Fibroblast of the aortic adventitia (primary cell): ENCODE measurements at places on chromosomes 1 and 21.

DNA sequence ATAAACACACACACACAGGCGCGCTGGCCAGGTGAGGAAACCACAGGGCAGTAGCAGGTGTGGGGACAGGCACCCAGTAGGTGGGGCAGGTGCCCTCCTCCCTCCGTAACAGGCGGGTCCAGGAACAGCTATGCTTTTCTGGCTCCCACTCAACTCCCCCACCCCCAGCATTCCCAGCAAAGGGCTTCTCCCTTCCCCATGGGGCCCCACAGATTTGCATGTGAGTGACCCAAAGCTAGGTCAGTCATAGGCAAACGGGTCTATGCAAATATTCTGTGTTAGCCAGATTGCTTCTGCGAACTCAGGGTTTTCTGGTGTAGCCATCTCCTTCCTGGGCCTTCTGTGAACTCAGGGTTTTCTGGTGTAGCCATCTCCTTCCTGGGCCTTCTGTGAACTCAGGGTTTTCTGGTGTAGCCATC, 114.2 kb downstream of the SIK1 start:
- no peak for DNase-seq

DNA sequence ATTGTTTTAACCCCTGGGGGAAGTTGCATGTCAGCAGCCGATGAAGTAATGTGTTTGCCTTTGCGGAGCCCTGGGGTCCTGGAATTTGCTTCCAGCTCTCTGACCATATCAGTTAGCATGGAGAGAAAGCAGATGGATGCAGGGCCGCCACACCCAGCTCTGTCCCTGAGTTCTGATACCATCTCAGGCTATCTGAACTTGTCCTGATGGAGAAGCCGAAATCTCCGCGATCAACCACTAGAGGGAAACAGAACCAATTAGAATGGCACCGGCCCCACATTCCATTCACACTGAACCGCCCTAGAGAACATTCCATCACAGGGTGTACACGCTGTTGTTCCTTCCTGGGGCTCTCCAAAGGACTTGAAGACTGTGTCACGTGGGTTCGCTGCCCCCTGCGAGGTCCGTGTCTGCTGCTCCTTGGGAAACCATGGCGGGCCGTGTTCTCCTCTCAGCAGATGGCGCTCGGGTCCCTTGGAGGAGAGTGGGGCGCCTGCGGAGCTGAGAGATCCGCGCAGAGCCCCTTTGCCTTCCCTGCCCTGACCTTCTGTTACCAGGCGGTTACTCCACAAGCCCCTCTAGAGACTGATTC, 75.4 kb downstream of the ABCA4 start:
- DNase-seq, result peak; percentile 99

- DNase-seq, result no peak
Observed at GRCh38 chr1:159906960-159907359, 7.0 kb upstream of the CFAP45 start.

DNA sequence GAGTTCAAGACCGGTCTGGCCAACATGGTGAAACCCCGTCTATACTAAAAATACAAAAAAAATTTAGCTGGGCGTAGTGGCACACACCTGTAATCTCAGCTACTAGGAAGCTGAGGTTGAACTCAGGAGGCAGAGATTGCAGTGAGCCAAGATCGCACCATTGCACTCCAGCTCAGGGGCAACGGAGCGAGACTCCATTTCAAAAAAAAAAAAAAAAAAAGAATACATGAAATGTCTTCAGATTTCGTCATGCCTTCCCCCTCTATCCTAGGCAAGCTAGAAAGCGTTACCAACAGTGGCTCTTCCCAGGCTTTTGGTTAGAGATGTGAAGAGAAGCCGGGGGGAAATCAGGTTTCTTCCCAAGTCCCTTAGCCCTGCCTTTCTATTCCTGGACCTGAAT, 3.6 kb downstream of the TFF1 start:
- DNase-seq, result no peak

DNA sequence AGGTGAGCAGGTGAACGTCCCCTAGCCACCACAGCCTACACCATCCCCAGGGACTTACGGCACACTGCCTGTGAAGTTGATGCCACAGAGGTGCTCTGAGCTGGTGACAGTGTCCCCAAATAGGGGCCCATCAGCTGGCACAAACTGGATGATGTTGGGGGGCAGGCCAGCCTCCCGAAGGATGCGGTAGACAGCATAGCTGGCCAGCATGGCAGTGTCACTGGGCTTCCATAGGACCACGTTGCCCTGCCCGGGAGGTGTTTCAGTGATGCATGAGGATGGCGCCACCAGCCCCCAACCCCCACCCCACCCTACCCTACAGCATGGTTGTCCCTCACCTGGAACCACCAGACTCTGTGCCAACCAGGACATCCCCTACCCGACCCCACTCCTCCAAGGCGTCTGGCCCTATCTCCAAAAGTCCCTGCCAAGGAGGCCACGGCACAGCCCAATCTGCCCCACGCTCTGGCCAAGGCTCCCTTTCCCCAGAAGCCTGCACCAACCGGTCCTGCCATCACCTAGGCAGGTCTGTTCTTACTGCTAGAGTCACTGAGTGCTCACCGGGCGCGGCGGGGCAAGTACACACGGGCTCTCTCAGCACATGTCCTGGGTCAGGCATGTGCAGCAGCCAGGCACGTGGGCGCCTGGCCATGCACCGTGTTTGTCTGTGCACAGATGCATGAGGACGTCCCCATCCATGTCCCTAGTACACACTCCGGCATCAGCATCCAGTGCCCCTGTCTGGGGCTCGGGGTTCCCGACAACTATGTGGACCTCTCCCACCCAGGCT, 20.5 kb downstream of the ALDH4A1 start:
- DNase-seq, result no peak

DNA sequence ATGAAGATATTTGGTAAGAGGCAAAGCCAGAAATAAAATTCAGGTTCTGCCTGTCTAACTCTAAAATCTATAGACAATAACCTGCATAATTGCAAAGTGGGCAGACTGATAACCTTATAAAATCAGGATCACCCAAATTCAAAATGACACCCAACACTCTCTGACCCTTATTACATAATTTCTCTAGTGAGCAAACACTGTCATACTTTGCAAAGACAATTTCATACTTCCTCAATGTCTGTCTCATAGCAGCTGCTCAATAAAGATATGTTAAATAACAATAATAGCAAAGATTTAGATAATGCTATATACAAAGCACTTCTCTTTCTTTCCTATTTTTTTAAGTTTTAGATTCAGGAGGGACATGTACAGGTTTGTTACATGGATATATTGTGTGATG, 118.5 kb downstream of the UCHL5 start:
- no peak for DNase-seq

DNA sequence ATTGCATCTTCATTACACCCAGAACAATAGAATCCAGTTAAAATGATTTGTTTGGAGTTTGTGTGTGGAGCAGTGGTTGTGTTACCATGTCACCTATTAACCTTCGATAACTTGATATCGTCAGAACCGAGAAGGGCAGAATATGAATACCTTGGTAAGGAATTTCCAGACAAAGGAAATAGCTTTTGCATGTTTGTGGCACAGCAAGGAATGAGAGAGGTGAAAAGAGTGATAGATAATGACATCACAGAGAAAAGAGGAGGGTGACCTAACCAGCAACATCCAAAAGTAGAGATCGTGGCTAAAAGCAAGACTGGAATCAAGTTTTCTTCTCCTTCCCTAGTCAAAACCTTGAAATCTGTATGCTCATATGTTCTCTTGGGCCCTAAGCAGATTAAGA, 244.6 kb upstream of the NEGR1 start:
- DNase-seq, result peak; percentile 40

DNA sequence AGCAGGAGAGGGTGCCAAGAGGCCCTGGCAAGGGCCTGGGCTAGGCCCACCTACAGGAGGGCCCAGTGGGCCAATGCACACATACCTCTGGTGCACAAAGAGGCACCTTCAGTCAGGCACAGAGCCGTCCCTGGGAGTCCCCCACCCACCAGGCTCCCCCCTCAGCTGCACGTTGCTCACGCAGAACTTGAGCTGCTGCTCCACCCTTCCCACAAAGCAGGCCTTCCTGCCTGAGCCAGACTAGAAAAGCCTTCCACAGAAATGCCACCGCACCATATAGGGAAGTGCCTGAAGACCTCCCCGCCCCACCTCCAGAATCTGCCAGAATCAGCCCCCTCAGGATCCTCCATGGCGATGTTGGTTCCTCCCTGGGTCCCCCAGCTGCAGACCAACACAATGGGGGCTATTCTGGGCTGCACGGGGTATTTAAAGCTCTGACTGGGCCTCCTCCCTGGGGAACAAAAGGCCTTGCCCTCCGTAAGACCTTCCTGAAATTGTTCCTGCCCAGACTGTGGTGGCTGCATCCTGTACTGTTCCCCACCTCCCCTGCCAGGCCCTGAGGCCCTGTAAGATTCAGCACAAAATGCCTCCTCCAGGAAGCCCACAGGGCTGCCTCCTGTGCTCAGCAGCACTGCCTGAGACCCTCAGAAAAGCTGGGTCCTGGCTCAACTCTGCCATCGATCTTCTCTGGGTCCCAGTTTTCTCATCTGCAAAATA, 27.2 kb downstream of the HSPG2 start:
- DNase-seq, result peak; percentile 88

GRCh38 chr1:220839474-220839873, 39.8 kb upstream of the HLX start:
- no peak for DNase-seq

DNA sequence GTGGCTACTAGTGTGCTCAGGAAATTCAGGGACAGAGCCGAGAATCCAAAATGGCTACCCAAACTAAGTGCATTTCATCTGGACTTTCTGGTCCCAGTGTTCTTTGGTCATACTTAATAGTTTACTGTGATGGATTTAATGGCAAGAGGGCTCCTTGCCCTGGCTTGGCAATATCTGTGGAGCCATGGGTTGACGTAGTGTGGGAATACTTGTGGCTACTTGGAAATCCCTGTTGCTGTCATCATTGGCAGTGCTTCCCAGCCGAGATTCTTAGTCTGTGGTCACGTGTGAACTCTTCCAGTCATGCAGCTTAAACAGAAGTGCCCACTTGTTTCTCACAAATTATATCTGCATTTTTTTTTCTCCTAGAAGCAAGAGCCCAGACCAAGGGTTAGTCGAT, 198.9 kb downstream of the HS2ST1 start:
- peak; percentile 90 for DNase-seq

DNA sequence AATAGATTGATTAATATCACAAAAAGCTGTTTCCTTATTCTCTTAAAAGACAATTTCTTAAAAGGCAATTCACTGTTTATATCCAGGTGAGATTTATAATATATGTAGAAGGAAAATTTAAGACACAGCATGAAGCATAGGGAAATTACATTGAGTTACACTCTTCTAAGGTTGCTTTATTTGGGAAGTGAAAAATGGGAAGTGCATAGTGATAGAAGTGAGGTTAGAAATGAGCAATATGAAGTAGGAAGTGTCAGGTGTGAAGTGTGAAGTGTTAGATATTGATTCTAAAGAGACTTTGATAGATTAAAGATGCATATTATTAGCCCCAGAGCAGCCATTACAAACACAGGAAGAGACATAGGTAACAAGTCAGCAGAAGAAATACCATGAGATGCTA, 40.3 kb downstream of the FH start:
- no peak for DNase-seq

DNA sequence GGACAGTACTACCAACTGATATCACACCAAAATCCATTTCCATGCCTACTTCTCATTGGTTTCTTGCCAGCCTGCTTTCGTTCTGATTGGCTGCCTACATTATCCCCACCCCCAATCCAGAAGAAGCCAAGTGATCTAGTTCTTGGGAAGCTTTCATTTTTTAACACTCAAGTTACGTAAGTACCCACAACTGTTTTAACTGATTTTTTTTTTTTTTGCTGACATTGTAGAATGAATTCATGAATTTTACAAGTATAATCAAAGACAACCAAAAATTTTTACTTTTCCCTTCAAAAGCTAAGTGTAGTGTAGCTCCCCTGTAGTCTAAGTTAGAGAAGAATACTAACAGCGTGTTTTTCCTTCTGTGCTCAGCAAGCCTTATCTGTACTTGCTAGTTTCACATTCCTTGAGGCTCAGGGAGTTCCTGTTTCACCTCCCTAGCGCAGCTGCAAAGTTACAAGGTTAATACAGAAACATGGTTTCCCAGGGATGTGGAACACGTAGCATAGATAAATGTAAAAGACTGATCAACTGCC, at the start of gene SLC9C2:
Gene SLC9C2, minus strand, starts transcription at position 17 of the 536 bp plus-strand sequence. CDS start 1,296 bp downstream, outside the sequence.
- DNase-seq, result peak; percentile 82

DNA sequence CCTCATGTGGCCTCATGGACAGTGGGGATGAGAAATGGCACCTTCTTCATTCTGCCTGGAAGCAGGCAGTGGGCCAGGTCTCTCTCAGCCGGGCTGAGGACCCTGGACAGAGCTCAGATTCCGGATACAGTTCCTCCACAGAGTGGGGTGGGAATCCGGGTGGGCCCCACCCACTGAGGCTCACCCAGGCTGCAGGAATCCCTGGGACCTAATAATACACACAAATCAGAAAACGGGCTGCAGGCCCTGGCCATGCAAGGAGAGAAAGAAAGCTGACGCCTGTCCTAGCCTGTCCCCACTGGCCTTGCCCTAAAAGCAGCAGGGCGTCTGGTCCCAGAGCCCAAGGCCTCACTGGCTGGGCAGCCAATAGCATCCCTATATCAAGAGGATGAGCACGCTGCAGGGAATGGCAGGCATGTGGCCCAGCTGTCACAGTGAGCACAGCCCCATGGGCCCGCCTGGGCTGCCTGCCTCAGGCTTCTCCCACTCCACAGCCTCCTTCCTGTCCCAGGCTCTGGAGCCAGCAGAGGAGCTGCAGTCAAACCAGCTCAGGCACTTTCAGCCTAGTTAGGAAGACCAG, 25.3 kb downstream of the ACTA1 start:
- DNase-seq, result no peak

- no peak for DNase-seq
Observed at GRCh38 chr1:23629708-23630290, 61.8 kb upstream of the RPL11 start.

DNA sequence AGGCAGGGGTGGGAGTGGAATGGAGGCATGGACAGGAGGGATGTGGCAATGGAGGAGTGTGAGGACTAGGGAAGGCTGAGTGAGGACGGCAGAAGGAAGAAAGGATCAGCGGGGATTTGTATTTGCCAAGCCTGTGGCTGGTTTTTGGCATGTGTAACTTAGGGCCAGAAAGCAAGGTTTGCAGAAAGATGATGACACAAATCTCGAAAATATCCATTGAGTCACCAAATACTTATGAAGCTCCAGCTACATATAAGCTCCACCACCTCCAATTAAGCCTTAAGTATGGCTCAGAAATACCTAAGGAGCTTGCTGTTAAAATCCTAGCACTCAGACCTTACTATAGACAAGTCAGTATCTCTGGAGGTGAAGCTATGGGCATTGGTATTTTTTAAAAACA, 90.1 kb downstream of the OMA1 start:
- DNase-seq, result peak; percentile 51

GRCh38 chr1:6743189-6744101, 41.8 kb upstream of the CAMTA1 start:
- peak; percentile 92 for DNase-seq
